ENCODE measurements at places on chromosomes 2 and 18. TPM values are rescaled to one million over a fixed set of nuclear protein-coding genes. Genes with fewer than 3 reads are reported as not detected.

GRCh38 chr2:160295519-160296207, 95.6 kb upstream of the ITGB6 start:
- no peak for DNase-seq

DNA sequence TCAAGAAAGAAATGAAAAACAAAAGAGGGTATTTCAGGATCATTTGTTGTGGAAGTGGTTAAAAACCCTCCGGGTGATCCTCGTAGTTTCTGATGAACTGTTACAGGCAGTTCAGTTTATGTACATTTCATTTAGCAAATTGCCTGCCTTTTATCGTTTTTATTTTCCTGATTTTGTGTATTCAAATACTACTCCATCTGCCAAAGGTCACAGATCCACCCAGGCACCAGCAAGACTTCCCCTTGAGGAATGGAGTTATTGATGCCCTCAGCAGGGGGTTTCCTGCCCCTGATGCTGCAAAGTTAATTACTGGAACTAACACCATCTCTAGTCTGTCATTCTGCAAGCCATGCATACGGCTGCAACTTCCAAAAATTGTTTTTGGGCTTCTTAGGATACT, 641.9 kb downstream of the SLC4A3 start:
- no peak for DNase-seq

- no peak for DNase-seq
Observed at GRCh38 chr2:72292433-72292832, 144.8 kb upstream of the CYP26B1 start.

DNA sequence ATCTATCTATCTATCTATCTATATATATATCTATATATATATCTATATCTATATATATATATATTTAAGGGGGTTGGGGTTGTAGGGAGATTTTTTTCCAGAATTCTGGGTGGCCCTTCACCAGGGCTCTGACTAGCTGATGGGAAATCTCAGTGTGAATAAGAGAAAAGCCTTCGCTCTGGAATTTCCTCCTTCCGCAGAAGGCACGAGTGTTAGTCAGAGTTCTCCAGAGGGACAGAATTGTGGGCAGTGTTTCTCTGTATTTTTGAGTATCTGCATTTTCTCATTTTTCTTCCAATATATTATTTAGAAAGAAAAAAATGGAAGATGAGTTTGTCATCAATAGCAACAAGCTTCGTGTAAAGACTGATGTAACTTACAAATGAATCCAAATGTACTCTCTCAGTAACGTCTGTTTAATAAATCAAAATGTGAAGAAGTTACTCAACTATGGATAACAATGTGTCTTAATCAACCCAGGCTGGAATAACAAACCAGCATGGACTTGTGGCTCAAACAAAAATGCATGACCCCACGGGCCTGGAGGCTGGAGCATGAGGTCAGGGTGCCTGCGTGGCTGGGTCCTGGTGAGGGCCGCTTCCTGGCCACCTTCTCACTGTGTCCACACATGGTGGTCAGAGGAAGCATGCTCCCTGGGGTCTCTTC, 10.6 kb upstream of the SNTG2 start:
- DNase-seq = no peak

- no peak for DNase-seq
Observed at GRCh38 chr2:170301626-170302025, 123.7 kb downstream of the MYO3B start.

DNA sequence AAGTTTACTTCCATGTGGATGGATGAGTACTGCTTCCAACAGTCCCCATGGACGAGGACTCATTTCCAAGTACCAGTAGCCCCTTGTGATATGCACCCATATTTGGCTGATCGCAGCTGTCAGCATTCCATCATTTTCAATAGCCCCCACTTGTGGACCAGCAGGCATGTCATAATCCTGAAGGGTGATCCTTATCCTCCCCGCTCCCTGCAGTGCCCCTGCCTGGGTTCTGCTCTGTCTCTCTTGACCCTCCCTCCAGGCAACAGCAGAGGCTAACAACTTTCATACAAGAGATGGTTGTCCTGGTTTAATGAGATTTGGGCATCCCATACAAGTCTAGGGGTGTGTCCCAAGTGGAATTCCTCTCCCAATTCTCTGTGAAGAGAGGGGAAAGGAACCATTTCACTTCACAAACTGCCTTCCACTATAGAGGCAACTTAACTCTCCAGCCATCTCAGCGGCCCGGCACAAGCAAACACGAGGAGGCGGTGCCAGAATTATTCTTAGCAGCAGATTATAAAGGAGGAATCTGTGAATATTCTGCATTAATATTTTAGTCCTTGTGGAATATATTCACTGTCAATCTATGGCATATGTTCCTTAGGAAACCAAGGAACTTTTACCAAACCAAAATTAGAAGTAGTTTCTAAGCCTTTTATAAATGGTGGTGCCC, 110.7 kb downstream of the RTN4 start:
- no peak for DNase-seq

DNA sequence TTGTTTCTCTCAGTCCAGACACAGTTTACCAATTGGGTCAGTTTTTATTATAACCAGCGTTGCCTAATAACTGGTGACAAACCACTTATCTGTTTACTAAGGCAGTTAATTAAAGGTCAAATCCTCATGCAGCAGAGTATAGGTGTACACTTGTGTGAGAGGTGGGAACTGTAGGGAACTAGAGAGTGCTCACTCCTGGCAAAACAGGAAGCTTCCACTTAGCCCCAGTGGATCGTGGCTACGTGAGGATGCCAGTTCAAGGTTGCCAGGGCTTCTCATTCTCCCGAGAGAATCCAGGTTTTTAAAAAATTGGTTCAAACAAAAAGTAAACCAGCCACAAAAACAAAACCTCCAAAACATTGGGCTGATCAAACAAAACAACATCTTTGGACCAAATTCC, 8.1 kb downstream of the CYBRD1 start:
- no peak for DNase-seq

GRCh38 chr2:45586600-45586999, 24.5 kb downstream of the SRBD1 start:
- no peak for DNase-seq

DNA sequence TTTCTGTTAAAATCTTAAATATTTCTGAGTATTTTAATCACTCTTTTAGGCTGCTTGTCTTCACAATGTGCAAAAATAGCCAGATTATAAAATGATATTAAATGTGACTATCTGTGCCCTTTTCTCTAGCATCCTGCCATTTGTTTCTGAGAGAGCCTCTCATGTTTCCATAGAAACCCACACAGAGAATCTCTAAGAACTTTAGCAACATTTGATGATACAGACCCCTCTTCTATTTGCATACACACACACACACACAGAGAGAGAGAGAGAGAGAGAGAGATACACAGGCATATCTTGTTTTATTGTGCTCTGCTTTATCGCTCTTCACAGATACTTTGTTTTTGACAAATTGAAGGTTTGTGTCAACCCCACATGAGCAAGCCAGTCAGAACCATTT, 134.5 kb upstream of the DDX18 start:
- no peak for DNase-seq

- no peak for DNase-seq
Observed at GRCh38 chr2:117085737-117086136, 728.8 kb upstream of the DDX18 start.

Gene CREG2
- 0.52 TPM for total RNA-seq

DNA sequence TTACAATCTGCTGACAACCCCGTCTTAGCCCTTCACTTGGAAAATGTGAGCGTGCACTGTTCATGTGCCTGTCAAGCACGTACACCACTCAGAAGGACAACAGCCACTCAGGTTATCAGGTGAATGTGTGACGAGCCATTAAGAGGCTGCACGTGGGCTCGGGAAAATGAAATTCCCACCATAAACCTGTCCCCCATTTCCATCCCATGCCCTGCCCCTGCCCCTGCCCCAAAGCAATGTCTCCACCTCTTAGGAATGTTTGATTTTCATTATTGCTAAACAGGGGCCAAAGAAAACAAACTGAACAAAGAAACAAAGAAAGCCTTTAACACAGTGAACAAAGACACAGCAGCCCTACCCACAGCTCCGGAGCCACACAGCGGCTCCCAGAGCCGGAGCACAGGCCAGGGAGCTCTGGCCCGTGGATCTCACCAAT, 90.5 kb downstream of the TMEM18 start:
- DNase-seq = no peak

- DNase-seq = no peak
Observed at GRCh38 chr2:73083886-73084800, 12.6 kb upstream of the SFXN5 start.

Gene SLC4A5
- total RNA-seq = 4.3 TPM

Gene IL1RN
- total RNA-seq = 0.37 TPM

Gene B3GNT7
- total RNA-seq = not detected

DNA sequence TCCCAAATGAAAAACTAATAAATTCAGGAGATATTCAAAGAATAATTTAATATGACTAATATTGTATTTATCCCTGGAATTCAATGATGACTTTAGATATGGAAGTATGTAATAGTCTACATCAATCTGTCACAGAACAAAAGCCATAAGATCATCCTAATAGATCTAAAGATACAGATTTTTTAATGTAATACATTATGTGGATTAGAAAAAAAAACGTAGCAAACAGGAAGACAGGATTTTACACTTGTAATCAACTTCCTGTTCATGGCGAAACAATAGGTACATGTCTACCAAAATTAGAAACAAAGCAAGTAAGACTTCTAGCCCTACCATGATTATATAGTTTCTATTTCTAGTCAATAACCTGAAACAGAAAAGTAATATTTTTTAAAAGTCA, 192.2 kb downstream of the TTC32 start:
- no peak for DNase-seq

Gene PUM2
- total RNA-seq = 123 TPM

- DNase-seq = no peak
Observed at GRCh38 chr2:188986839-188987238, 12.7 kb downstream of the COL3A1 start.

- no peak for DNase-seq
Observed at GRCh38 chr2:189150033-189150432, 29.5 kb downstream of the COL5A2 start.

- no peak for DNase-seq
Observed at GRCh38 chr18:9304388-9305070, 30.0 kb upstream of the TWSG1 start.

- no peak for DNase-seq
Observed at GRCh38 chr2:236872981-236873380, 212.7 kb upstream of the COPS8 start.

DNA sequence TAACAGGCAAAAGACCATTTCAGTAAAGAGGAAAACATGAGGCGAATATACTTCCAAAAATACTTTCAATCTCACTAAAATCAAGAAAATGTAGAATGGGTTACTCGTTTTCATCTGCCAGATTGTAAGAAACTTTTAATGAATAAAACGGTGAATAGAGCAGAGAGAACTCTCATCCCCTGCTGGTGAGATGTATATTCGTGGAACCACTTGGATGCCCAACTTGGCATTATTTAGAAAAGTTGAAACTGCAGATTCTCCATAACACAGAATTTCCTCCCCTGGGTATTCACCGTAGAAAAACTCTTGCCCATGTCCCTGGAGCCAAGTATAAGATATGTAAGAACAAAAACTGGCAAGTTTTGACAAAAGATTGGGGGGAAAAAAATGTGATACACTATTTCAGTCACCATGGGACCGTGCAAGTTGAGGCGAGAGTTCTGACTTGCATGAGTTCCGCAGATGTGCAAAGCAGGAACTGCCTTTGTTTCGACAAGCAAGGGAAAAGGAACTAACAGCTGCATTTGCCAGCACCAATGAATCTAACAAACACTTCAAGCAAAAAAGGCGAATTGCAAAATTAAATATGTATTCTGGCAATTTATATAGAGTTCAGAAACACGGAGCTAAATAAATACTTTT, 14.8 kb downstream of the TIMM21 start:
- DNase-seq = no peak

Gene CCDC74A
- total RNA-seq = 3.2 TPM

DNA sequence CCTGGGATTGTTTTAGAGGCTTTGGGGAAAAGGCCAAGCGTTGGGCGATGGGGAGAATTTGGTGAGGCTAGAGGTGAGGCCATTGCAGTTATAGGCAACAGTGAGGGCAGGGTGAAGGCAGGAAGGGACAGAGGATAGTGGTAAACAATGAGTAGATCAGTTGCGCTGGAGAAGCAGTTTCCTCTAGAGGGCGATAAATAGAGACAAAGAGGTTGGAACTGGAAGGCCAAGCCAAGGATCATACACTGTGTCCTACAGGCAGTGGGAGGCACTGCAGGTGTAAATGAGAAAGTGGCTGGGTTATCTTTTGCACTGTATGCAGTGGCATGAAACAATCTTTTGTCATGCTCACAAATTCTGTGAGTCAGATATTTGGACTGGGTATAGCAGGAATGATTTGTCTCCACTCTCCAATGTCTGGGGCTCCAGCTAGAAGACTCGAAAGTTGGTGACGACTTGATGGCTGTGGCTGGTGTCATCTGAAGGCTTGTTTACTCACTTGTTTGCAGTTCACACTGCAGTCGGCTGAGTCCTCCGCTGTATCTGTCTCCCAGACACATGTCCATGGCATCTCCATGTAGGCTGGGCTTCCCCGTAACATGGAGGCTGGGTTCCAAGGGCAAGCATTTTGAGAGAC, 82.1 kb downstream of the TNP1 start:
- peak; percentile 66 for DNase-seq

DNA sequence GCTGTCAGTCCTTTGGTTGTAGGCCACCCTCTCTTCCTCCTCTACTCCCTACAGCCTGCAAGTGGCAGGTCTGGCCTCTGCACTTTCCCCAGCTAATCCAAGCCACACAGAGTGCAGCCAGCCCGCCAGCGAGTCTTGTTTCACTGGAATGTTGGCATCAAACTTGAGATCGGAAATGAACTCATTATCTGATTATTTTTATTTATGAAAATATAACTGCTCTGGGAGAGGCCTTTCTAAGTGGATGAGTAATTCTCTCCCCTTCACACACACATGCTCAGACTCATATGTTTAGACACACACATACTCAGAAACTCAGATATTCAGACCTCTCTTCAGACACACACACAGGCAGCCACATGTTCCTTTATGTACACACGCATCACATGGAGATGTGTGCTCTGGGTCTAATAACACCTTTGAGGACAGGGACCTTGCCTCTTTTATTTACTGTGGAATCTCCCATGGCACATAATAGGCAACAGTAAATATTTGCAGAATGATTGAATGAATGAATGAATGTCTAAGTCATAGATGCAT, 151.3 kb downstream of the ZFP36L2 start:
- DNase-seq = no peak

Gene OSBPL1A
- 1.00 TPM for total RNA-seq

DNA sequence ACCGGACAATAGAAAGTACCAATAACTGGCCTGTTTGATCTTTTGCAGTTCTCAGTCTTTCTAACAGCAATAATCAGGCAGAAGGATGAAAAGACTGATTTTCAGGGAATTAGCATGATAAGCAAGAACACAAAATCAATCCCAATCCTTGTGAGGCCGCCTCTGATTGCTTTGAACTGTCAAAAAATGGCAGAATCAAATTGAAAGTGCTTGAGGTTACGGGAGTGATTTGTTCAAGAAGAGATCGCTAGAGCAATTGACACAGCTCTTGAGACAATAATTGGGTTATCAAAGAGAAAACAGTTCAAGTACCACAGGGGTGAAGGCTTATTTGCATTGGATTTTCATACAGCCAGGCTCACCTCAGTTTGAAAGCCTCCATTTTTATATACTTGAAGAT, 663.4 kb downstream of the ARHGAP15 start:
- no peak for DNase-seq
